ENCODE measurements at places on chromosomes 12 and 14.

GRCh38 chr14:66038212-66038611 is 448.0 kb upstream of the CCDC196 start:
- no peak for DNase-seq

DNA sequence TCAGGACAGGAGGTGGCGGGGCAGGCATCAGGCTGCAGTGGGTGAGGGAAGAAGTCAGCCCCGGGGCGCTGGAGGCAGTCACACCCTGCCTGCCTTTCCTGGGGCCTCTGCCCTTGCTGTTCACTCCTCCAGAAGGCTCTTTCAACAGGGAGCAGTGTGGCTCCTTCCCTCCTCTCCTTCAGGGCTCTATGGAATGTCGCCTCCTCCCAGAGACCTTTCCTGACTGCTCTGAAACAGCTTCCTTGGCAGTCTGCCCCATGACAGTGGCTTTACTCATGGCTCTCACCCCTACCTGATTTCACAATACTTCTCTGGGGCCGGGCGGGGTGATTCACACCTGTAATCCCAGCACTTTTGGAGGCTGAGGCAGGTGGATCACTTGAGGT is 7.1 kb downstream of the RHOF start:
- DNase-seq = no peak

- DNase-seq = no peak
These were observed 52.8 kb upstream of the SRSF5 start for GRCh38 chr14:69713993-69714679.

GRCh38 chr14:77026166-77026929 is 2.2 kb downstream of the IRF2BPL start:
- DNase-seq = no peak

DNA sequence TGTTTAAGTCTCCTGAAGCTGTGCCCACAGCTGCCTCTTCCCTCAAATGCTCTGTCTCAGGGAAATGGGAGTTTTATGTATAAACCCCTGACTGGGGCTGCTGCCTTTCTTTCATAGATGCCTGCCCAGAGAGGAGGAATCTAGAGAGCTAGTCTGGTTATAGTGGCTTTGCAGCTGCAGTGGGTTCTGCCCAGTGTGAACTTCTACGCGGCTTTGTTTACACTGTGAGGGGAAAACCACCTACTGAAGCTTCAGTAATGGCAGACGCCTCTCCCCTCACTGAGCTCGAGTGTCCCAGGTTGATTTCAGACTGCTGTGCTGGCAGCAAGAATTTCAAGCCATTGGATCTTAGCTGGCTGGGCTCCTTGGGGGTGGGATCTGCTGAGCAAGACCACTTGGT is 36.9 kb downstream of the SCYL2 start:
- no peak for DNase-seq
